Kidney (tissue), 22 donors: ENCODE measurements at places on chromosomes 3 and 15. TPM values are rescaled to one million over a fixed set of nuclear protein-coding genes. Genes with fewer than 3 reads are reported as not detected.

- H3K4me1 ChIP-seq: no peaks in the 10 kb centered on the region
- peak overlapping the region; percentile 30 for H3K4me3 ChIP-seq
- no peak overlapping the region for H3K27ac ChIP-seq
- no peak for DNase-seq
Measured at GRCh38 chr3:25151281-25151902, 276.7 kb upstream of the RARB start.

GRCh38 chr3:63519426-63519825 lies 133.0 kb upstream of the SNTN start:
- no peak overlapping the region for H3K4me3 ChIP-seq
- no peak for DNase-seq
- no peaks in the 10 kb centered on the region for H3K4me1 ChIP-seq

- H3K36me3 ChIP-seq: no peaks in the 10 kb centered on the region
- no peaks in the 10 kb centered on the region for H3K4me1 ChIP-seq
- H3K27me3 ChIP-seq: no peaks in the 10 kb centered on the region
- H3K4me3 ChIP-seq: no peak overlapping the region
Measured at GRCh38 chr3:102104033-102104432, 254.7 kb downstream of the NFKBIZ start.

DNA sequence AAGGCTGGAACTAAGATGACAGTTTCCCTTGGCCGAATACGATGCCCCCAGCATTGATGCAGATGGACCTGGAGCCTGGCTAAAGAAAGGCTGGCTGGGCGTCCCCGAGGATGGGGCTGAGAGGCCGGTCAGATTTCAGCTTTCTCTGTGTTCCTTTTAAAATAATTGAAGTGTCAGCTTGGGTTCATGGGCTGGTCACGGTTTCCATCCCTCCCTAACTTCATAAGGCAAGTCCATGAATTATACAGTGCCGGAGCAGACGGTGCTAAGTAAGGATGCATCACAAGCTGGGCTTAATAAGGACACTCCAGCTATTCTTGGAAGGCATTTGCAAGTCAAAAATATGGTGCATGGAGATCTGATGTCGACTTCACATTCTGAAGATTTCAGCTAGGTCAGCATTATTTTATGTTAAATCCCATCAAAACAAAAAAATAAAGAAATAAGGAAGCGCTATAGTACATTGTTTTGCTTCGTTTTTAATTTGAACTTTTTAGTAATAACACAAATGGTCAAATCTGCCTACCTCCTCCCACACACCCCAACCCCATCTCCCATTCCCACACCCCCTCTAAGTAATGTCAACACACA lies 220.8 kb downstream of the RPLP1 start:
- no peaks in the 10 kb centered on the region for H3K4me1 ChIP-seq
- H3K27me3 ChIP-seq: no peaks in the 10 kb centered on the region
- H3K36me3 ChIP-seq: no peaks in the 10 kb centered on the region
- H3K27ac ChIP-seq: no peak overlapping the region
- no peak overlapping the region for H3K4me3 ChIP-seq

DNA sequence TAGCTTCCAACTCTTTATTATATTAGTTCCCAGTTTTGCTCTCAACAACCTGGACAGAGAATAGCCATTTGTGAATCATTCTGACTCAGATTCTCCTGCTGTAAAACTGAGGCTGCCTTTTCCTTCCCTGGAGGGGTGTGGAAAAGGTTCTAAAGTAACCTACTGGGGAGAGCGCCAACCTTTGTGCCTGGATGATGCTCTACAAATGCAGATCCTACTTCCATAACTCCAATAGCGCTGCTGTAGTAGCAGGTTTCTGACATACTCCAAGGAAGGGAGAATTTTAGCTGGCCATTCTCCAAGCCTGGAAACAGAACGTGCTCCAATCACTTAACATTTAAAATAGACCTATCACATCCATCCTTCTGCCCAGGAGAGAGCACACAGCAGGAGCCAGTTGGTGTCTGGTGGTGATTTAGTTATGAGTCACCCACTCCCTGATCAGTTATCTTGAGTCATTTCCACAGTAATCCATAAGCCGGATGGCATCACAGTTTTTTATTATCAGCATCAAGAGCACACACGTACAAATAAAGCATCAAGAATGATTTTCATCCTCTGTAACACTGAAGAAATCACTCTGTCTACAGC lies 38.3 kb downstream of the MYH15 start:
- DNase-seq: no peak
- no peaks in the 10 kb centered on the region for H3K27me3 ChIP-seq
- H3K36me3 ChIP-seq: no peaks in the 10 kb centered on the region
- no peaks in the 10 kb centered on the region for H3K4me1 ChIP-seq
- H3K4me3 ChIP-seq: no peak overlapping the region

- H3K4me1 ChIP-seq: no peaks in the 10 kb centered on the region
- no peaks in the 10 kb centered on the region for H3K36me3 ChIP-seq
- no peak overlapping the region for H3K27ac ChIP-seq
- H3K27me3 ChIP-seq: no peaks in the 10 kb centered on the region
- DNase-seq: peak; percentile 68
Measured at GRCh38 chr3:50405249-50405648, 45.9 kb upstream of the TMEM115 start.

DNA sequence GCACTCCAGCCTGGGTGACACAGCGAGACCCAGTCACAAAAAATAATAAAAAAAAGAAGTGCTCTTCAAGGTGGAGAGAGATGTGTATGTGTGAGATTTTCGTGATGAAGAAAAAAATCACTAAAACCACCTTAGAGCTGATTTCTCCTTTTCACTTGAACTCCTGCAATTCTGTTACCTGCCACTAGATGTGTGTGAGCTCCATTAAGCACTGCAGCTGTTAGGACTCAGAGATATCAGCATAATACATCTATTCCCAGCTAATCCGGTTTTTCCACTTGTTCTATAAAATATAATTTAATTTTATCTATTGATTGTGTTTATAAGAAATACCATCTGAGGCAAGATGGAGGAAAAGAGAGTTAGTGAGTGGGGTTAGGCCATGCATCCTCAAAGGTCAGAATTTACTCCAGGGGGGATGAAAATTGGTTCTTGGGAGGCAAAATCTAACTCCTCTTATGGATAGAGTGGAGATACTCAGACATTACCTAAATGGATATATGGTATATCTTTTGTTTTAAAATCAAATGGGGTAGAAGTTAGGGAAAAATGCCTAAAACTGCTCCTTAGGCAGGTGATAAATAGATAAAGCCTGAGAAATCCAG lies 152.7 kb downstream of the IL20RB start:
- H3K4me3 ChIP-seq: no peak overlapping the region
- H3K36me3 ChIP-seq: no peaks in the 10 kb centered on the region
- H3K27me3 ChIP-seq: no peaks in the 10 kb centered on the region
- no peaks in the 10 kb centered on the region for H3K4me1 ChIP-seq

DNA sequence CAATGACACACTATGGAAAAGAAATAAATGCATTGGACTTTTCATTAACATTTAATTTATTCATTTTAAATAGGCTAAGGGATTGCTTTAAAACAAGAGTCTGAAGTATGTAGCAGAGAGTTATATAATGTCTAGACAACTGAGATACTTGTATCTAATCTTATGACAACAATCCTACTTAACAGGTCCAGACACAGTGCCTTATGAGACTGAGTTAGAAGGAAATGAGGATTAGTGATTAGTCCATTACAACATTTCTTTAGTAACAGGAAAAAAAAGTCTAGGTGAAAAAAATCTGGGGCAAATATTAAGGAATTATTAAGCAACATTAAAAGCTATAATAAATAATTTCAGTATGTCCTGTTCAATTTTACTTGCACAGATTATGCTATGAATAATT lies 140.6 kb downstream of the MEIS2 start:
- H3K27me3 ChIP-seq: no peaks in the 10 kb centered on the region
- no peaks in the 10 kb centered on the region for H3K36me3 ChIP-seq
- no peak overlapping the region for H3K27ac ChIP-seq

DNA sequence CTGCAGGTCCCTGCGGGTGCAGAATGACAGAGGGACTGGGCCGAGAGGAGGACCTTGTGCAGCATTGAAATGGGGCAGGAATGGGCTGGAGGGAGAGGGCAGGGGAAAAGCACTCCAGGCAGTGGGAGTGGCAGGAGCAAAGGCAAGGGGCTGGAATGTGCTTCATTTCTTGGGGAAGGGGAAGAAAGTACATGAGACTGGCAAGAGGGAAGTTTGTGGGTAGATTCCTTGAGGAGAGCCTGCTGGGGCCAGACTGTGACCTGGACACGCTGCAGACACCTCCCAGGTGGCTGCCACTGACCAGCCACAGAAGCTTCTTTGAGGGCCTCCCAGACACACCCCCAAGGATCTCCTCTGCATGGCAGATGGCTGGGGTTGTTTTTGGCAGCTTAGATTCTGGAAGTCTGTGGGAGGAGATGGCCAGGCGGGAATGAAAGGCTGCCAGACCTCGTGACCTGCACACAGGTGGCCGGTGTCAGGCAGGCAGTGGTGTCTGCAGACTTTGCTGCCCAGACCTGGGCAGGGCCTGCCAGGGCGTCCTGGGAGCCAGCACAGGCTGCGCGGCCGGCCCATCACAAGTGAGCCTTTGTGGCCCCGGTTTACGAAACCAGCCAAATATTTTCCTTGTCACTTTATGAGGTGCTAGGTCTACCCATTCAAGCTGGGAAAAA lies 53.1 kb downstream of the SPSB4 start:
- no peak overlapping the region for H3K27ac ChIP-seq
- no peak overlapping the region for H3K4me3 ChIP-seq
- peak; percentile 75 for DNase-seq
- H3K36me3 ChIP-seq: no peaks in the 10 kb centered on the region

- no peaks in the 10 kb centered on the region for H3K36me3 ChIP-seq
- DNase-seq: no peak
- no peak overlapping the region for H3K4me3 ChIP-seq
- H3K27ac ChIP-seq: no peak overlapping the region
- H3K27me3 ChIP-seq: no peaks in the 10 kb centered on the region
Measured at GRCh38 chr3:62554264-62554799, 181.0 kb upstream of the FEZF2 start.

- no peak for DNase-seq
- H3K27me3 ChIP-seq: no peaks in the 10 kb centered on the region
- no peak overlapping the region for H3K27ac ChIP-seq
Measured at GRCh38 chr3:136311968-136312367, 61.8 kb downstream of the PCCB start.

DNA sequence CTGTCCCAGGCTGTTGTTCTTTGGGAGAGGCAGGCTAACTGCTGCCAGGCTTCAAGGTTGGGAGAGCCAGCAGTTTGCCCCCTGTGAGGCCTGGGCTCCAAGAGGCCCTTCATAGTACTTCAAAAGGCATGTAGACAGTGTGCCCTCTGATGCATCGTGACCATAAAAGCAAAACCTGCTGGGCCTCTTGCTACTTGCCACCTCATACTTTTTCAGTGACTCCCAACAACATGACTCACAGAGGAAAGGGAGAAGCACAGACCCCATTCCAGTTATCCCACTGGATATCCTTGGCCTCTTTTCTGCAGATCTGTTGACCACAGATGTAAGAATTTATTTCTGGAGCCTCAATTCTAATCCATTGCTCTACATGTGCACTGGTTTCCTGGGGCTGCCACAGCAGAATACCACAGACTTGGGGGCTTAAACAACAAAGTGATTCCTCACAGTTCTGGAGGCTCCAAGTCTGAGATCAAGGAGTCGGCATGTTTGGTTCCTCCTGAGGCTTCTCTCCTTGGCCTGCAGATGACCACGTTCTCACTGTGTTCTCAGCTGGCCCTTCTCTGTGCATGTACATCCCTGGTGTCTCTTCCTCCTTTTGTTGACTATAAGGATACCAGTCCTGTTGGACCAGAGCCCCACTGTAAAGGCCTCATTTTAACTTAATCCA lies 8.9 kb upstream of the NSMCE3 start:
- DNase-seq: no peak
- H3K27me3 ChIP-seq: no peaks in the 10 kb centered on the region
- no peak overlapping the region for H3K27ac ChIP-seq

GRCh38 chr3:100269001-100269400 lies 8.2 kb downstream of the TBC1D23 start:
- no peaks in the 10 kb centered on the region for H3K27me3 ChIP-seq
- no peak overlapping the region for H3K4me3 ChIP-seq
- no peaks in the 10 kb centered on the region for H3K36me3 ChIP-seq
- DNase-seq: no peak
- H3K27ac ChIP-seq: no peak overlapping the region
- H3K4me1 ChIP-seq: no peaks in the 10 kb centered on the region

DNA sequence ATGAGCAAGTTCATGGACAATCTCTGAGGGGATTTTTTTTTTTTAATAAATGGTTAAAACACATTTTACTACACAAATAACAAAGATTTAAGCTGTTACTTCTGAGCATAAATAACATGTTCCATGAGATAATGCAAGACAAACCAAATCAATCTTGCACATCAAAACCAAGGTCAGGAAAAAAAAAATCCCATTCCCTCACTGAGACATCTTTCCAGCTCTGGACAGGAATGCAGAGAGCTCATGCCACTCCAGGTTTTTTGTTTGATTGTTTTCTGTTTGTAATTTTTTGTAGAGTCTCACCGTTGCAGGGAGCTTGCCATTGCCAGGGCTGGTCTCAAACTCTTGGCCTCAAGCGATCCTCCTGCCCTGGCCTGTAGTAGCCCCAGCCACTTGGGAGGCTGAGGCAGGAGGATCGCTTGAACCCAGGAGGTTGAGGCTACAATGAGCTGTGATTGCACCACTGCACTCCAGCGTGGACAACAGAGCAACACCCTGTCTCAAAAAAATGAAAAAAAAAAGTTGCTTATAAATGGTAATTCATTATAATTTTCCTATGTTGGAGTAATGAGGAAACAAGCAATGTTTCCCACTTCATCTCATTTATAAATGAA lies 14.0 kb downstream of the OSBPL10 start:
- peaks cover 18% of the 10 kb centered on the region for H3K4me1 ChIP-seq
- no peaks in the 10 kb centered on the region for H3K27me3 ChIP-seq
- no peak overlapping the region for H3K4me3 ChIP-seq
- no peak overlapping the region for H3K27ac ChIP-seq

- no peak overlapping the region for H3K27ac ChIP-seq
- H3K27me3 ChIP-seq: no peaks in the 10 kb centered on the region
- DNase-seq: no peak
- peaks cover 15% of the 10 kb centered on the region for H3K36me3 ChIP-seq
Measured at GRCh38 chr15:42984493-42985034, 64.0 kb upstream of the TTBK2 start.

DNA sequence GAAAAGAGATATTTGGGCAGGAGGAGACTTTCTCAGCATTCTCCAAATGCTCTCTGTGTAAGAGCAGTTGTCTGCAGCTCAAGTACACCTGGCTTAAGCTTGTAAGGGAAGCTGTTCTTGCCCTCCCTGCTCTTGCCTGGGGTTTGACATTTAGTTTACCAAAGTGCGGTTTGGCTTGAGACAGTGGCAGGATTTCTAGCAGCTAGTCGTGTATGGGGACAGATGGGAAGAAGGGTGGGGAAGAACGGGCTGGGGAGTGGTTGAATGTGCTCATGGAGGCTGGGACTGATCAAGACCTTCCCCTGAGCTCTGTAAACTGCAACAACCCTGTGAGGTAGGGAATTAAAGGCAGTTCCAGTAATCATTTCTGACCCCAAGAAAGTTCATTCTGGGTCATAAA lies 39.8 kb downstream of the SQOR start:
- no peak overlapping the region for H3K4me3 ChIP-seq
- no peaks in the 10 kb centered on the region for H3K27me3 ChIP-seq
- H3K36me3 ChIP-seq: no peaks in the 10 kb centered on the region
- no peak for DNase-seq
- no peaks in the 10 kb centered on the region for H3K4me1 ChIP-seq

LYSMD2 gene
- total RNA-seq: 11.7 TPM

TRPM1 gene
- total RNA-seq: not detected

ADCY5 gene
- total RNA-seq: 33.6 TPM

ACTRT3 gene
- 2.9 TPM for total RNA-seq

CCDC54 gene
- total RNA-seq: not detected

PTPRG gene
- total RNA-seq: 154 TPM

TIMP4 gene
- total RNA-seq: 7.6 TPM

VIPR1 gene
- 4.9 TPM for total RNA-seq

MST1R gene
- 29.6 TPM for total RNA-seq

FANCD2OS gene
- not detected for total RNA-seq

ARID3B gene
- total RNA-seq: 6.2 TPM
